T-helper 22 cell (primary cell): ENCODE measurements at places on chromosomes 16 and 17.

DNA sequence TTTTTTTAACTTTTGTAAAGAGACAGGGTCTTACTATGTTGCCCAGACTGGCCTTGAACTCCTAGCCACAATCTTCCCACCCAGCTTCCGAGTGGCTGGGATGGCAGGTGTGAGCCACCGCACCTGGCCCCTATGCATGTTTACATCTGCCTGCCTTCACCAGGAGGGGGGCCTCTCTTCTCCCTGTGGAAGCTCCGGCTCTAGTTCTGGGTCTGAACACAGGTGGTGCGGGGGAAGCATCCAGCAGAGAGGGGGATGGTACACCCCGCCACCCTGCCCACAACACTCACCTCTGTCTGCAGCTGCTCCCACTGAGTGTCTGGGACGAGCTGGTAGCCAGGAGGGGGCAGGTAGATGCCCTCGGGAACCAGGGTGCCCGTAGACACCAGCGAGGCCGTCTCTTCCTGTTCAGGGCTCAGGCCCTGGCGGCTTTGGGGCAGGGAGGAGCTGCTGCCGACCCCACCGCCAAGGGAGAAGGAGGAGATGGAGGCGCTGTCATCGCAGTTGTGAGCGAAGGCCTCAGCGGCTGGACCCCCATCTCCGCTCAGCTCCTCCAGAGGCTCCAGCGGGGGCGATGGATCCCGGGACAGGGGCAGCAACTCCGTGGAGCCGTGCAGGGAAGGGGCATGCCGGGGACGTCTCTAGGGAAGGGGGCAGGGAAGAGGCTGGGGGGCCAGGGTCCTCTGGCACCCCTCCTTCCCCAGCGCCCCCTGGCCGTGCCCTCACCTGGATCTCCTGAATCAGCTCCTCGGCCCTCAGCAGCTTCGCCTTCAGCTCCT lies 10.9 kb downstream of the RABEP2 start:
- no peak for DNase-seq

DNA sequence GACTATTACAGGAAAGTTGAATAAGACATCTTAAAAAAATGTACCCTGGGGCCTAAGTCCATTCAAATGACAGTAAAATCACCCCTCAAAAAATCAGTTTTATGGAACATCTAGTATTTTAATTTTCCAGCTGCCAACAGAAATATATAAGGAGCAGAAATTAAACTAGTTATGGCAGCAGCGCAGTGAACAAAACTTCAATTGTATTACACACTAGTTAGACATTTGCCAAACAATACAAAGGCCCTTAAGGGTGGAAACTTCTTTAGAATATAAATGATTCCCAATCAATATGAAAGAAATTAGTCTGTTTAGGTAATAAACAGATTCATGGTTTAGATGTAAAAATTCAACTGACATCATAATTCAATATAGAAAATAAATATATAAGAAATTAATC lies 18.1 kb upstream of the RFFL start:
- no peak for DNase-seq

- no peak for DNase-seq
Measured at GRCh38 chr17:60664022-60664421, 13.6 kb upstream of the BCAS3 start.

DNA sequence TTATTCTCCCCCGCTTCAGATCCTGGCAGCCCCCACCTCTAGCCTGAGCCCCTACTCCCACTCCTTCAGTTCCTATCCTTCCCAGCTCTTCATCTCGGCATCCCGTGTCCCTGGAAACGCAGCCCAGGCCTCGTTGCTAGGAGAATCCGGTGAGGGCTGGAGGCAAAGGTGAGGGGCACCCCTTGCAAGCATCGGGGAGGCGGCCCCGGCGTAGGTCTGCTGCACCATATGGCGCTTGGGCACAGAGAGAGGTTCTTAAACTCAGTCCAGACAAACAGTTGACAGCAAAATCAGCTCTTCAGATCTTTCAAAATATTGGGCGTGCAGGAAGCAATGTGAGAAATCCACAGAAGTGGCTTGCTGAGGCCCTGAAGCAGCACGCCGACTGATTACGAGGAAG lies 15.0 kb downstream of the SLC38A8 start:
- DNase-seq = no peak

DNA sequence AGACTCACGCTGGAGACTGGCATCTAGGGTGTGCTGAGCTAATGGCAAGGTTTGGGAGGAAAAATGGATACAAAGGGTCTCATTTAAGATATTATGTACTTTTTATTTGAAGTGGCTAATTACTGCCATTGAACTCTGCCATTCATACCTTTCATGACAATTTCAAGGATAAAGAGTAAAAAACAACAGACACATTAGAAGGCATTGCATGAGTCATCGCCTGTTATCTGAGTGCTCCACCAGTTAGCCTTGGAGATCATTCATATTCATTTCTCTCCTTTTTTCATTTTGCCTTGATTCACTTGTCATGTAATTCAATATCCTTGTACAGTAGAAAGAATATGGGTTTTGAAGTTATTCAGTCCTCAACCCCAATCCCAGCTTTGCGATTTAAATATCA lies 109.5 kb downstream of the CDH8 start:
- no peak for DNase-seq
